RPMI8226 (cell line): ENCODE measurements at places on chromosomes 4 and X.

DNA sequence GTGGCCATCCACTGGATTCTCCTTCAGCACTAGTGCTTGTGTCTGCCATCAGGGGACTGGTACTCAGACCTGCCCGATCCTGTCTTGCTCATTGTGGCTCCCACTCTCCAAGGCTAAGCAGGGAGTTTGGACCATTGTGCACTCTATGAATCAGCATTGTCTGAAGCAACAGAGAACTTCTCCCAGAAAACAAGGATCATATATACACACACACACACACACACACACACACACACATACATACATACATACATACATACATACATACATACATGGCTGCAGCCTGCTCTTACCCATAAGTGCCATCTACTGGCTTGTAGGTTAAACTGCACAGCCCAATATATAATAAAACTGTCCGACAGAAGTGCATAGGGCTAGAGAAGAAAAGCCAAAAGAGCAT, 345.3 kb upstream of the LCORL start:
- peak; percentile 14 for DNase-seq

GRCh38 chr4:1495416-1496115, 89.3 kb upstream of the NKX1-1 start:
- no peak for DNase-seq

GRCh38 chr4:33696586-33696985, 2547.7 kb downstream of the ARAP2 start:
- DNase-seq, result no peak

- DNase-seq, result no peak
These were observed 27.1 kb upstream of the SLC25A6 start for GRCh38 chrX:1418901-1419544.

GRCh38 chrX:56802921-56803849, 74.1 kb downstream of the NBDY start:
- DNase-seq, result peak; percentile 4

DNA sequence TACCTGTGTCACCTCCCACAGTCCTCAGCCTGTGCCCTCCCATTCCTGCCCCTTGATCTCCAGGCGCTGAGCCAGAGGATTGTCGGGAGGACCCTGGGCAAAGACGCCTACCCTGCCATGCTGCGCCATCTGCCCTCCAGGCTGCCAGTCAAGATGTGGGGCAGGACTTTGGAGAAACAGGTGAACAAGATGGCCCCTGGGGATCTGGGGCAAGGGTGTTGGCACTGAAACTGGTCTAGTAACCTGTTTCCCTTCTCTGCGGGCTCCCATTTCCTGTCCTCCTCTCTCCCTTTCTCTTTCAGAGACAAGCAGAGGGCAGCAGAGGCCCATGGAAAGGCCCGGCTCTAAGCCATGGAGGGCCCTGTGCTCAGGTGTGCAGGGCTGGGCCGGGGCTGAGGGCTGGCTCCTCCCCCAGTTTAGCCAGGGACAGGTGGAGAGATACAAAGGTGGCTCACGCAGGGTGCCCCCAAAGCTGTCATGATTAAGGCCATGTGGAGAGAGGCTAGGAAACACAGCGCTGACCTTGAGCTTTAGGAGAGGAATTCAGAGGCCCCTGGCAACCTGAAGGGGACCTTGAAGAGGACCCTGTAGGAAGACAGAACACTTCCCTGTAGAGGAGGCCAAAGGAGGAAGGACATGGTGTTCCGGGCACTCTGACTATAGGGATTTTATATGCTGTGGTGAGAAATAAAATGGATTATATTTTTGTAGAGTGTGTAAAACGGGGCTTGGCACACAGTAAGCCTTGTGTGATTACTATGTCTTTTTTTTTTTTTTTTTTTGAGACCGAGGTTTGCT, at the start of gene GLOD5:
Gene GLOD5 (plus strand): TSS at position 74 of the 798 bp plus-strand sequence. CDS start 44 bp downstream, at position 118.
- DNase-seq, result peak; percentile 70

DNA sequence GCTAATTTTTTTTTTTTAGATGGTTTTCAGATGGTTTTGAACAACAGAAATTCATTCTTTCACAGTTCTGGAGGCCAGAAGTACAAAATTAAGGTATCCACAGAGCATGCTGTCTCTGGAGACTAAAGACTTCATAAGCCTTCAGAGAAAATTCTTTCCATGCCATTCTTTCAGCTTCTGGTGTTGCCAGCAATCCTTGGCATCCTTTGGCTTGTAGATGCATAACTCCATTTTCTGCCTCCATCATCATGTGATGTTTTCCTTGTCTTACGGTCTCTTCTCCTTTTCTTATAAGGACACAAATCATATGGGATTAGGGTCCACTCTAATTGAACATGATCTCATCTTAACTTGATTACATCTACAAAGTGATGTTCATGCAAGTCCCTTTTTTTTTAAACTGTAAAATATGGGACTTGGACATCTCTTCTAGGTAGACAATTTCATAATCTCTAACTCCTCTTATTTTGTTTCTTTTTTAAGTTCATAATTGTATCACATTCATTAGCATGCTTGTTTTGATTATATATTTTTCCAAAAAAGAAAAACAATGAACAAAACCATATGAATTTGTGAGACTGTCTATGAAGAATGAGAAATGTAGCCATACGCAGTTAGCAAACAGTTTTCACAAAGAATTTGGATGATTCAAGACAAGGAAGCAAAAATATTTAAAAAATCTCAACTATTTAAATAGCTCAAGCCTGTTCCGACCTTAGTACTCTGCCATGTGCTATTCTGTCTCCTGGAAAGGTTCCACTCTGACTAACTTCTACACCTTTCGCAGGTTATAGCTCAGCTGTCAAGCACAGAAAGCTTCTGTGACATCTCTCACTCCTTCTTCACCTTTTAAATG, 53.1 kb upstream of the GIMD1 start:
- DNase-seq, result no peak

- DNase-seq, result no peak
These were observed 190.5 kb downstream of the CCNG2 start for GRCh38 chr4:77347351-77347966.

- no peak for DNase-seq
These were observed 615.0 kb downstream of the FAM133A start for GRCh38 chrX:94288972-94289371.

GRCh38 chr4:164531336-164531735, 222.6 kb upstream of the SMIM31 start:
- no peak for DNase-seq

DNA sequence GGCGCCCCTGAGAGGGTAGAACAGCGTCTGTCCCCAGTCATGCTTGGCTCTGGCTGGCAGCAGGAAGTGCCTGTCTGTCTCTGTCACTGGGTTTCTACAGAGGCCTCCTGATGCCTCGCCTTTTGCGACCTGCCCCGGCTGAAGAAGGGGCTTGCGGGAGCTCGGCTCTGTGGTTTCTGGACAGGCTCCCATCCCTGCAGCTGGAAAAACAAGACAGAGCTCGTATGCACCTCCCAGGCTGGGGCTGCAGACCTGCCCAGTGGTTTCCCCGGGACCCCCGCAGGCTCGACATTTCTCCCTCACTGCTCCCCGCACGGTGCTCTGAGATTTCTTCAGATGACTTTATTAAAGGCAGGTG, 57.0 kb upstream of the SORCS2 start:
- no peak for DNase-seq

DNA sequence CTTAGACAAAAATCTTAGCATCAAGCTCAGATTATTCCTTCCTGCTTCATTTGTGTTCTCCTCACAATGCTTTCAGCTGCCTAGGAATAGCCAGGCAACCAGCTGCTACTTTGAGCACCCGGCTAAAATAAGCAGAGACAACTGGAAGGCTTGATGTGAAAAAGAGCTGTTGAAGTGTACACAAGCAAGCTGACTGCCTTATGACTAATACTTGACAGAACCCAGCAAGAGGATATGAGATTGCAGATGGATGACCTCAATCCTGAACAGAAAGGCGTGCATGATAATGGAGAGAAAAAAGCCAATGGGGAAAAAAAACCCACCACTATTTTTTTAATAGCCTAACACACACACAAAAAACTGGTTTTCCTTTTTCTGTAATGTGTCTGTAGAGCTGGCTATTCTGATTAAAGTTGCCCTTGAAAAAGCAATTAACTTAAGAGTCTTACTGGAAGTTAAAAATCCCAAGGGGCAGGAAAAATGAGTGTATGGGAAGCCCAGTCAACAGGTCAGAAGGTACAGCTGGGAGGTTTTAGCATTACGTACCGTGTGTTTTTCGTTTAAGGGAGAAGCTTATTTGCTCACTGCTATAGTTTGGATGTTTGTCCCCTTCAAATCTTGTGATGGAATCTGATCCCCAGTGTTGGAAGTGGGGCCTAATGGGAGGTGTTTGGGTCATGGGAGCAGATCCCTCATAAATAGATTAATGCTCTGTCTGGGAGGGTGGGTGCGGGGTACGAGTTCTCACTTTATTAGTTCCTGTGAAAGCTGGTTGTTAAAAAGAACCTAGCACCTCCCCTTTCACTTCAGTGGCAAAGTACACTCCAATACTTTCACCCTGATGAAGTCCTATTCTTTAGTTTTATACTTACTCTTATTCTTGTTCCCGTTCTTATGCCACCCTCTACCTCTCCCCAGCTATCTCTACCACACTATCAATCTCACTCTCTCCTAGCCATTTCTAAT, 37.1 kb upstream of the HERC6 start:
- no peak for DNase-seq
